ENCODE measurements at places on chromosomes 1 and 21. TPM values are rescaled to one million over a fixed set of nuclear protein-coding genes. Genes with fewer than 3 reads are reported as not detected.

JAM2 gene
- 41.6 TPM for total RNA-seq

LIPI gene
- not detected for total RNA-seq

RHEX gene
- not detected for total RNA-seq

POGZ gene
- total RNA-seq = 57.4 TPM

SMPDL3B gene
- 0.56 TPM for total RNA-seq

CHRM3 gene
- not detected for total RNA-seq

NCAM2 gene
- total RNA-seq = 4.4 TPM

- no peak for DNase-seq
Observed at GRCh38 chr1:88296227-88296626, 387.8 kb upstream of the PKN2 start.

GRCh38 chr1:70656361-70656760 is 245.3 kb downstream of the CTH start:
- no peak for DNase-seq

GRCh38 chr1:231424950-231425805 is 3.1 kb upstream of the EGLN1 start:
- no peak for DNase-seq
